GM13977 (cell line): ENCODE measurements at places on chromosomes 1 and 21.

GRCh38 chr21:31255036-31255435, 89.0 kb downstream of the TIAM1 start:
- DNase-seq = no peak

- DNase-seq = no peak
Measured at GRCh38 chr1:17631410-17631809, 91.9 kb downstream of the ARHGEF10L start.

GRCh38 chr1:183675381-183675780, 22.3 kb upstream of the APOBEC4 start:
- no peak for DNase-seq

DNA sequence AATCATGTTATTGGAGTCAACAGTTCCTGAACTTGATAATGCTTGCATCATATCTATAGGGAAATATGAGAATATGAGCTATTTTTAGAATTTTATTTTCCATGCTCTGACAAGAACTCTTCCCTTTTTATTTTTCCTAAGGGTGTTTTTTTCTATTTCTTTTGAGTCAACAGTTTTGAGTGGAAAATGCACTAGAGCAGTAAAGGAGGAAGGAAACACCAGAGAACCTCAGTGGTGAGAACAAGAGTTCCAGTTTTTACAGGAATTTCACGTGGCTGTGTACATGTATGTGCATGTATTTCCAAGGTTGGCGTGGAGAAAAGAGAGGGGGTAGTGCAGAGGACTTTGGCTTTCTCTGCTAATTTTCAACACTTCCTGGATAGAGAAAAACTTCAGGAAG, 63.6 kb upstream of the TNFSF18 start:
- DNase-seq = no peak

- no peak for DNase-seq
Measured at GRCh38 chr1:32066489-32066873, 6.3 kb upstream of the TMEM39B start.

GRCh38 chr1:230570724-230571360, 71.4 kb upstream of the COG2 start:
- no peak for DNase-seq

DNA sequence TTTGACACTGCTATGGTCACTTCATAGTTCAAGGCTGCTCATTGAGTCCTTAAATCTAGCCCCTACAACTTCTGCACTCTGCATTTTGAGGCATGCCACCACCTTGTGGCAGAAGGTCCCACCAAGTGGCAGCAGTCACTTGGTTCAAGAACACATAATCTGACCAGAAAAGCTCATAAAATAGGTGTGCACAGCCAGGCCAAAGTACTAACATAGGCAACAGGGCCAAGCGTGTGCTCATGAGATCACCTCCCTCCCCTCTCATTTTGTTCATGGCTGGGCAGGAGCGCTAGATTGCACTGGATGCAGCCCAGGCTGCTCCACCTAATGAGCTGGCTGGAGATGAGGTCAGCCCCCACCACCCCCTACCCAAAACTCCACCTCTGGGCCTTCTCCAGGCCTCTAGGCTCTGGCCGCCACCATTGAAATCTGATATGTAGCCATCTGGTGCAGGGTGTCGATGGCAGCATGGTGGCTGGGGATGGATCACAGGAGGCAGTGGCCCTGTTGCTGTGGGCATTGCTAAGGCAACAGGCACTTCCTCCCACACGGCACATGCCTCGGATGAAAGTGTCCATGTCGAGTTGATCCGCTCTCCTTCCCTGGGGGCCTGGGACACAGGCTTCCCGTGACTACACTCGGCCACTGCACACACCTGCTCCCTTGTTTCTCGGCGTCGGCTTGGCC, 193.2 kb downstream of the TRABD2B start:
- no peak for DNase-seq

DNA sequence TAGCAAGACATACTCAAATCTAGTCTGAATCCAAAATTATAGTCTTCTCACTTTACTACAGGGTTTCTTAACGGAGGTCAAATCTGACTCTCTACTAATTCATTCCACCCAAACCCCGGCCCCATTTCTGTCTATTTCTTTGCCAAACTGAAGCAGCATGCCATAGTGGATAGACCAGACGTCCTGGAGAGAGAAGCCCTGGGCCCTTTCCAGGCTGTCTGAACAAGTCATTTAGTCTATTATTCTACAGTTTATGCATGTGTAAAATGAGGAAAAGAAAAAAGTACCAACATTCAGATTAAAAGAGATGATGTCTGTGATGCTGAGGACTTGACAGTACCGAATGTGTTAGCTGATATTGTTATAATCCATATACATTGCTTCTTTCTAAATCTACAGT, 95.0 kb downstream of the GDAP2 start:
- no peak for DNase-seq

DNA sequence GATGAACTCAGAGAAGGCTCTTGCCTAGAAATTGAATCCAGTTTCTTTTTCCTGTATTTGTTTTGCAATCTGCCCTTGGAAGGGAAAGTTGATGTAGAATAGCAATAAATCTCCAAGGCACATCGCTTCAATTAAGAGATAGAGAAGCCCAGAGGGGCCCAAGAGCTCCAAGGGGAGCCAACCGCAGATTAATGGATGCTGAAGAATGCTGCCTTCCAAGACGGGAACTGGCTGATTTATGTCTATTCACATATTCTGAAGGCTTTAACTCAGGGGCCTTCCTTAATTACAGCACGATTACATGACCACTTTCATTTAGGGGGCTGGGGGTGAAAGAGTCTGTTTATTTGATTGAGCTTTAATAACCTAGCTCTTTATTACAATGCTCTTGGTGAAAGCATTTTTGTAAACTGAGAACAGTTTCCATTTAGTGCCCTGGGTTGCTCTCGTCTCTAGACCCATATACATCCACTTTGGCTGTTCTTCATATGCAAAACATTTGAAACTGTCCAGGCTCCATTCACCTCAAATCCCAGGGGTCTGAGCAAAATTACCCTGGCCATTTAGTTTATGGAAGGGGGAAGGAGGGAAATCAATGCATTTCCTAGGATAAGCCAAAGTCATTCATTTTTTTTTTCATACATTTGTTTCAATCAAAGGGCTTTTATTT, 87.4 kb upstream of the CLDN14 start:
- no peak for DNase-seq
